ENCODE measurements at places on chromosomes 2 and 18.

DNA sequence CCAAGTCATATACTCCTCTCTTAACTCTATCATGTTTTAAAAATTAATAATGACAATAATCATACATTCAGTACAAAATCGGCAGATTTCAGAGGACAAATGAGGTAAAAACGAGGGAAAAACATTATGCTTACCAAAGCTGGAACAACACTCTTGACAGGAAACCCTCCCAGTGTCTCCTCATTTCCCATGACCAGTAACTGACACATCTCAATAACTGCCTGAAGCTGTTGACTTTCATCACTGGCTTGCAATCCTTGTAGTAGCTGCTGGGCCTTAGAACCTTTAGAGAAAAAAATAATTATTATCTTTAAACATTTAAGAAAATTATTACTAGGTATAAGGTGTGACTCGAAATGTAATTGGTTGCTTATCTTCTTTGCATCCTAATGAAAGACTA, 103.6 kb downstream of the TRIP12 start:
- no peak for DNase-seq

DNA sequence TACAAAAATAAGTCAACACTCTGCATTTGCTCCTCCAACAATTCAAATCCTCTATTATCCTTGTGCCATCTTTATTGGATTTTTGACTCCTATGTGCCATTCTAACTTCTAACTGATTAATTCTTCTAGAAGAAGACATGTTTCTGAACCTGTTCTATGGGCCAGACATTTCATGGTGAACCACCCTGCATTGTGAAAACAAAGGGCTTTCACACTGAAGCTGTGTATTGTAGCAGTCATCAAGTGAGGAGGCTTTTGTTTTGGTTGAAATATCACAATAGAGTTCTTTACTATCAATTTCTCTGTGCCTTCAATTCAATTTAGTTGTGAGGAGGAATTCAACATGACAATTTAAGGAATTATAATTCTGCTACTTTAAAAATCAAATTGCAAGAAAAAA, 357.9 kb downstream of the PLCL1 start:
- no peak for DNase-seq

- DNase-seq, result no peak
Measured at GRCh38 chr18:21069468-21069867, 42.1 kb downstream of the ROCK1 start.

GRCh38 chr2:6589150-6589549, 276.6 kb downstream of the CMPK2 start:
- DNase-seq, result no peak

- DNase-seq, result peak; percentile 30
Measured at GRCh38 chr2:216404010-216404618, 8.2 kb upstream of the SMARCAL1 start.

DNA sequence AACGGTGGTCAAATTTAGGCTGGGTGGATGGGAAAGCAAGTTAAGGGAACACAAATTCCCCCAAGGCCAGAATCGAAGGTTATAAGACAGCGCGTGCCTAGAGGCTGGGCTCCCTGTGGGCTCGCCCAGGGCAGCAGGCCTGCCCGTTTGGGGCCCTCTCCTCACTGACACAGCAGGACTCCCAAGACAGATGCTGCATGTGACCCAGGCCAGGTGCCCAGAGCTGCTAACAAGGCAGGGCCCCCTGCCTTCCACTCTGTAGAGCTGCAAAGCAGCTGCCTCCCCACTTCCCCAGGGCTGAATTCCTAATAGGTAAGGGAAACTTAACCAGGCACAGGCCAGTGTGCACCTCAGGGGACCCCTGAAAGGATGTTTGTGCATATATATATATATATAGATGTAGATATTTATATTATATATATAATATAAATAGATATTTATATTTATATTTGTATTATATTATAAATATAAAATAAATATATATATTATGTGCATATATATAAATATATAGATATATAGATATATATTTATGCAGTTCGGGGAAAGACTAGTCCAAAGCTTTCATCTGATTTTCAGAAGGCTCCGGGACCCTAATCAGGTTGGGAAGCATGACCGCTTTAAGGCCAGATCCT, 43.7 kb downstream of the TMEM37 start:
- DNase-seq, result no peak

DNA sequence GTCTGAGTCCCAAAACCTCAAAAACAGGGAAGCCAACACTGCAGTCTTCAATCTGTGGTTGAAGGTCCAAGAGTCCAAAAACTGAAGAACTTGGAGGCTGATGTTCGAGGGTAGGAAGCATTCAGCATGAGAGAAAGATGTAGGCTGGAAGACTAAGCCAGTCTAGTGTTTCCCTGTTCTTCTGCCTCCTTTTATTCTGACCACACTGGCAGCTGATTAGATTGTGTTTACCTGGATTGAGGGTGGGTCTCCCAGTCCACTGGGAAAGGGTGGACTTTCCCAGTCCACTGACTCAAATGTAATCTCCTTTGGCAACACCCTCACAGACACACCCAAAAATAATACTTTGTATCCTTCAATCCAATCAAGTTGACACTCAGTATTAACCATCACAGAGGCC, 27.5 kb upstream of the IL1B start:
- DNase-seq, result no peak

All from T-cell (primary cell).